ENCODE measurements at places on chromosomes 7 and 10. TPM values are rescaled to one million over a fixed set of nuclear protein-coding genes. Genes with fewer than 3 reads are reported as not detected.

The UNCX gene
- total RNA-seq, result not detected

The TACC2 gene
- total RNA-seq, result 71.1 TPM

The OPALIN gene
- not detected for total RNA-seq

The HKDC1 gene
- total RNA-seq, result not detected

The OR2A12 gene
- total RNA-seq, result not detected

The NKX1-2 gene
- total RNA-seq, result 0.59 TPM

The ACSM6 gene
- total RNA-seq, result not detected
